ENCODE measurements at places on chromosomes 1 and 21.

DNA sequence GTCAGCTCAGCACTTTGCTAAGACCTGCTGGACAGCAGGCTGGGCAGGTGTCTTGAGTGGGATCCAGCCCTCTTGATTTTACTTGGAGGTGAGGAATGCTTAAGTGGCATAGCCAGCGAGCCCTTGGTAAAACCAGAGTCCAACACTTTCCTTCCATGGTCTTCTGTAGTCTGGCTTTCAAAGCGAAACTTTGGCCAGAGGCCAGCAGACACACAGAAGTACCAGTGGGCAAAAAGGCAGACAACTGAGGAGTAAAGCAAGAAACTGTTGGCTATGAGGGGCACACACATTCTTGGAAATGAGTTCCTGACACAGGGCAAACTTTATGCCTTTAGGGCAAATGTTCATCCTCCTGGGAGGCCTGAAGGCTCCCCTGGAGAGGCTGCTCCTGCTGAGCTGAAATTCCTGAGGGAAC, 281.0 kb upstream of the POU3F1 start:
- no peak for DNase-seq

- DNase-seq = no peak
Observed at GRCh38 chr1:43991200-43991475, 261 bp upstream of the CCDC24 start.

DNA sequence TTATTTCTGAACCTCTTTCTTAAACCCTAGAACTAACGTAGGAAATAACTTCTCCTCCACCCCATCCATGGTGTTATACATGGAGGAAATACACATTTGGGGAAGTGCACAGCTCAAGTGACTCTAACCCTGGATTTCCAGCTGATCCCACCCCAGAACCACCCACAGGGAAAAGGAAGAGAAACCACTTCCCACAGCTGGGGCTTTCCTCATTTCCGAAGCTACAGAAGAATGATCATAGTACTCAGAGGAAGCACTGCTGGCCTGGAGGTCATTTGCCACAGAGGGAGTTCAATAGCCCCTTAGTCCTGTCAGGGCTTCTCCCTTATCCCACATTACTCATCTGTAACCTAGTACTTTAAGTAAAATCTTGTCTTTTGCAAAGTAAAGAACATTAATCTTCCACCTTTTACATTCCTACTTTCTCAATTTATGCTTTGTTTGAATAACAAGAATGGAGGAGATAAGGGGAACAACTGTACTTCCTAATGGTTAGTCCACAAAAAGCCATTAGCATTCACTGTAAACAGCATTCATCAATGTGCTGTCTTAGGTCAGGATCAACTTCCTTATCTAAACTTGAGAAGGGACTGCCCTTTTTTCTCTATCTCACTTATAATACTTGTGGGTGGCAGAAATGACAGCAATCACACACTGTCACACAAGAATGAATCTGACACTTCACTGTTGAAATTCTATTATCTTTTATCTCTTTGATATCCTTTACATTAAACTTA, 63.0 kb upstream of the RGS1 start:
- DNase-seq = no peak

- no peak for DNase-seq
Observed at GRCh38 chr1:246182149-246182851, 324.8 kb downstream of the SMYD3 start.

DNA sequence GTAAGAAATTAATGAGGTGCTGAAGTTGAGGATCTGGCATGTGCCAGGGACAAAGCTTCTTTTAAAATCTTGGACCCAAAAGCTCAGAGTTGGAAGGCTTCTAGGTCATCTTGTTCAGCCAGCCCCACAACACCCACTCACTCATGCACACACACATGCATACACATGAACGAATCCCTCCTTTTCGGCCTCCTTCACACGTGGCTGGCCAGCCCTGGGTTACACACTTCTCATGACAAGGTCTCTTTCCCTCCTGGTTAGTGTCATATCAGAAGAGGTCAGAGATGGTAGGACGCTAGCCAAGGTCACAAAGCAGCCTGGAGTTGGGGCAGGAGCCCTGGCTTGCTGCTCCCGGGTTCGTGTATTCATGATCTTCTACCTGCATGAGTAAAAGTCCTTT, 6.9 kb downstream of the DMBX1 start:
- DNase-seq = no peak
